Iris pigment epithelial cell (primary cell): ENCODE measurements at places on chromosomes 7 and 10.

- DNase-seq: no peak
Observed at GRCh38 chr10:11175823-11176243, 158.2 kb downstream of the CELF2 start.

GRCh38 chr7:108012499-108013430 is 9.8 kb upstream of the LAMB1 start:
- DNase-seq: peak; percentile 74

DNA sequence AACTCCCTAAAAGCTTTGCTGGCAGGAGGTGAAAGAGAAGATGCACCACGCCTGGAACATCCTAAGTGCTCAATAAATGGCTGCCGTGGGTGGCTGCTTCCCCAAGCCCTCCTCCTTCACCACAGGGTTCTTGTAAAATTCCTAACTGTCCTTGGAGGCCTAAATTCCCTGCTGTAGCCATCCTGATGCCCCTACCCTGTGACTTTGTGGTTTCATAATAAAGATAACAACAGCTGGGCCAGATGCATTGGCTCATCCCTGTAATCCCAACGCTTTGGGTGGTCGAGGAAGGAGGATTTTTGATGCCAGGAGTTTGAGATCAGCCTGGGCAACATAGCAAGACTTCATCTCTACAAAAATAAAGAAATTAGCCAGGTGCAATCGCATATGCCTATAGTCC is 341.8 kb downstream of the ANKRD30A start:
- DNase-seq: no peak

- DNase-seq: no peak
Observed at GRCh38 chr10:132395704-132396493, 1.1 kb upstream of the PWWP2B start.

- no peak for DNase-seq
Observed at GRCh38 chr7:130398526-130399090, 18.3 kb downstream of the CPA1 start.
